ENCODE measurements at places on chromosomes 7 and 10.

- DNase-seq: no peak
Measured at GRCh38 chr7:112416127-112416526, 34.1 kb upstream of the IFRD1 start.

DNA sequence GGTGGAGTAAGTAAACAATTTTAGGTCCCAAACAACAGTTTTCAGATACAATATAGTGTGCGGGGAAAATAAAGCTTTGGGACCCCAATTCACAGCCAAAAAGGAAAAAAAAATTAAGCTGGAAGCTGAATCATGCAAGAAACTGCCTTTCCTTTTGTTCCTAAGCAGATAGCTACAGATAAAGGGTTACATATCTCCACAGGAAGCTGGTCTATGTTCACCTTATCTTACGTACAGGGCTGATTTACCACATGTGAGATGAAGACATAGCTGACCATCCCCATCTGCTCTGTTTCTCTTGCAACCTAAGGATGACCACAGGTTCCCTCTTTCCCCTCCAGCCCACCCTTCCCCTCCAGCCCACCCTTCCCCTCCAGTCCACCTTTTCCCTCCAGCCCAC lies 14.2 kb upstream of the PFKP start:
- no peak for DNase-seq

- no peak for DNase-seq
Measured at GRCh38 chr7:4233621-4234497, 448.2 kb upstream of the FOXK1 start.

DNA sequence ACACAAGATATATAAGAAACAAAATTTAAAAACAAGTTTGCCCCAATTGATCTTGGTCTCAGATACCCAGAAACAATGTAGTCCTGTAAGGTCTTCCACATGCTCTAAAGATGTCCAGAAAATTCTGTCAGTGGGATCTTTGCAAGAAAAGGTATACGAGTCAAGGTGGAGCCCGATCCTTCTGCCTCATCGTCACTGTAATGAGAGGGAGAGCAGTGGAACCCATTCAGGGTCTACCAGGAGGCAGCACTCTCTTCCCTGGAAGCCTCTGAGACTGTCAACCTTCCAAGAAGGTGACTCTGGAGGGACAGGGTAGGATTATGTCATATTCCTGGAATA lies 112.8 kb downstream of the JCAD start:
- no peak for DNase-seq

- no peak for DNase-seq
Measured at GRCh38 chr7:123769371-123769770, 20.6 kb upstream of the WASL start.

DNA sequence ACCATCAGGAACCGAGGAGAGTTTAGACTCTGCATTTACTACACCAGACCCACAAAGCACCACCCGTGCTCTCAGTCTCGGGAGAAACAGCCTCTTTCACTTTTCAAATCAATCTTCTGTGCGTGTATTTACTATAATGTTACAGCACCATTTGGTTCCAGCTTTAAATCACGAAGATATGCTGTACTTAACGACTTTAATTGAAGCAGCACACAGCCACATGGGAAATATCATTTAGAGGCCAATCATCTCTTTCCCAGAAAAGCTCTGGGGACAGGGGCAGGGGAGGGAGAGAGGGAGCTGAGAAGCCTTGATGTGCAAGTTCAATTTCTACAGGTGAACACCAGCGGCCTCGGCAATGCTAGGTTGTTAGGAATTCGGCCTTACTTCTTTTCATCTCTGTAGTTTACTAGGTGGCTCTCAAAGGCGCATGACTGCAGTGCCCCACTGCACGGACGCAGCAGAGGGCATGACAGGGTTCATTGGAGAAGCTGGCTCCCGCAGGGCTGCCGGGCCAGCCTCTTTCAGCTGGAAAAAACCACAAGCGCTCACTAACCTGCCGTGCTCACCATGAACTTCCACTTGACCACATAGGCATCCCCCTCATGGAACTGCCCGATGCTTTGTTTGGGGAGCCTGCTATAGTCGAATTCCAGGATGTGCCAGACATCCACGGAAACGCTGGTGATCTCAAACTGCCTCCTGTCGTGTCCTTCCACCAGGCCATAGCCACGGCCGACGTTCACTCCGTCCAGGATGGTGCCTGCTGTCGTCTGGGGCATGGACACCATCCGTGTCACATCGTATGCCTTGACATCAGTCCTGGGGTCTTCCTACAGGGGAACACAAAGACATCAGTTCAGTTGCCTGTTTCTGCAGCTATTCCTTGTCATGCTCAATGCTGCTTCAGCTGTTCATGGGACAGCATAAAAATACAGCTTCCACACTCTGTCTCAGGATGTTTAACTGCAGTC lies 154.5 kb downstream of the SVIL start:
- no peak for DNase-seq

GRCh38 chr7:83005410-83005809 lies 157.3 kb downstream of the PCLO start:
- no peak for DNase-seq

GRCh38 chr7:107996072-107996882 lies 6.7 kb downstream of the LAMB1 start:
- no peak for DNase-seq

DNA sequence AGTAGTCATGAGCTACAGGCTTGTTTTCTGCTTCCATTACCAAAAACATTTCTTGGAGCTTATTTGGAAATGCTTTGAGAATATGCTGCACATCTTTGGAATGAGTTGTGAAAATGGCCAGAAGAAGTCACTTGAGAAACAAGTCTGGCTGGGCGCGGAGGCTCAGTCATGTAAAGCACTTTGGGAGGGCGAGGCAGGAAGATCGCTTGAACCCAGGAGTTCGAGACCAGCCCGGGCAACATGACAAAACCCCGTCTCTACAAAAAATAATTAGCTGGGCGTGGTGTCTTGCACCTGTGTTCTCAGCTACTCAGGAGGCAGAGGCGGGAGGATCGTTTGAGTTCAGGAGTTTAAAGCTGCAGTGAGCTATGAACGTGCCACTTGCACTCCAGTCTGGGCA lies 882 bp upstream of the CHCHD1 start:
- no peak for DNase-seq

GRCh38 chr7:29381206-29382094 lies 182.2 kb upstream of the PRR15 start:
- DNase-seq: no peak

GRCh38 chr7:157784041-157784835 lies 447.4 kb downstream of the DNAJB6 start:
- DNase-seq: no peak

GRCh38 chr7:1664711-1665548 lies 5.1 kb upstream of the ELFN1 start:
- DNase-seq: peak; percentile 42

GRCh38 chr10:92757711-92758104 lies 68.0 kb downstream of the HHEX start:
- DNase-seq: no peak

DNA sequence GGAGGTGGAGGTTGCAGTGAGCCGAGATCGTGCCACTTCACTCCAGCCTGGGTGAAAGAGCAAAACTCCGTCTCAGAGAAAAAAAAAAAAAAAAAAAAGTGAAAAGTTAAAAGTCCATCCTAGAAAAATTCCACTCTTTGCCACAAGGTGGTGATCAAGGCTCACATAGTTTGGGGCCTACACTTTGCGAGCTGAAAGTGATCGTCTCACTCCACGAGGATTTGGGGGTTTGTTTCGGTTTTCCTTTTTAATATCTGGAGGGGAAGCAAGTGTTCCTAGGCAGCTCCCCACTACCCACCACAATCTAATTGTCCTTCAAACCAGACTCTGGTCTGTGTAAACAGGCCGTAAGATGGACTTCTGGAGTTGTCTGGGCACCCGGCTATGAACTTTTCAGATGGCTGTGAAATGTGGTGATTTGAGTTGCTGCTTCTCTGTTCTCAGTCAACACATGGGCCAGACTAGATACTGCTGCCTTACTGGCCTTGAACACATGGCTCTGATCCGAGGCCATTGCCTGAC lies 27.1 kb downstream of the PRLHR start:
- peak; percentile 21 for DNase-seq

DNA sequence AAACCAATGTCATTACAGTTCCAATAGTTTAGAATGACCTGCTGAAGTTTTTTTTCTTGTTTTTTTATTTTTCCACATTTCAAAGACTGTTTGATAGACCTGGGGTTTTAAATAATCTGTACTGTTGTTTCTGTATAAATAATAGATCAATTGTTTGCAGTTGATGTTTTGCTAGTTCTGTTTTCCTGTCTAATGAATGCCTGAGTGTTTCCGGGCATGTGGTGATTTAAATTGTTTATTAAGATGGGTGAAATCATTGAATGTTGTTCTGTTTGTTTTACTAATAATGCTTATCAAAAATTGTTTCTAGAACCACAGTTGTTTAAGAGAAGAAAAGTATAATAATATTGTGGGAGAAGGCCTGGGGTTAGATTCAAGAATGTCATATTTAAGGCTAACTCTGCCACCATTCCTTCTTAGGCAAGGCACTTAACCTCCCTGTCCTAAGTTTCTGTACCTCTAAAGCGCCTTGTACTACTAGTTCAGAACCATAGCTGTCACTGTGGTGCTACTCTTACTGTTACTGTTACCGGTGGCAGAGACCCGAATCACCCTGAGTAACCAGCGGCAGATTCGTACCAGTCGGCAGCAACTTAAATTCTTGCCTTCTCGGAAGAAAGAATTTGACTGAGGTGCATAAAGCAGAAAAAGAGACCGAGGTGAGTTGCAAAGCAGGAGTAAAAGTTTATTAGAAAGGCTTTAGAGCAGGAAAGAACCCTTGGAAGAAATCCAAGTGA lies 1014.1 kb downstream of the REEP3 start:
- no peak for DNase-seq

- DNase-seq: no peak
Measured at GRCh38 chr7:44225566-44226395, 25.0 kb downstream of the YKT6 start.

GRCh38 chr10:114307731-114308130 lies 68.7 kb downstream of the VWA2 start:
- DNase-seq: no peak

- DNase-seq: no peak
Measured at GRCh38 chr10:89082086-89082485, 91.5 kb downstream of the FAS start.

DNA sequence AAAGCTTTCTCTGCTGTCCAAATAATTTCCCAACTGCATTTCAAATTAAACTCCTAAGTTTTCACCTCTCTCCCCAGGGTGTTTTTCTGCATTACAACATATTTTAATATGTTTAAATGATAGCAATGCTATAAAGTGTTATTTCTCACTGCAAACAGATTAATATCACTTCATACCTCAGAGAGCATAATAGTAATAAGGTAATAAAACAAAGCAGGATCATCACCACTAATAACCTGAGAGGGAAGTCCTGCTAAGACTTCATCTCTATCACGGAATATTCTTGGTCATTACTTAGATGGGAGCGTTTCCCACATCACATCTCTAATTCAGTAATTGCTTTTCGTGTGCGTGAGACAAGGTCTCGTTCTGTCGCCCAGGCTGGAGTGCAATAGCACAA lies 168.8 kb downstream of the PARD3 start:
- no peak for DNase-seq

- DNase-seq: no peak
Measured at GRCh38 chr10:80437227-80437626, 16.9 kb upstream of the TSPAN14 start.

- DNase-seq: no peak
Measured at GRCh38 chr7:138243430-138243829, 167.2 kb downstream of the AKR1D1 start.

DNA sequence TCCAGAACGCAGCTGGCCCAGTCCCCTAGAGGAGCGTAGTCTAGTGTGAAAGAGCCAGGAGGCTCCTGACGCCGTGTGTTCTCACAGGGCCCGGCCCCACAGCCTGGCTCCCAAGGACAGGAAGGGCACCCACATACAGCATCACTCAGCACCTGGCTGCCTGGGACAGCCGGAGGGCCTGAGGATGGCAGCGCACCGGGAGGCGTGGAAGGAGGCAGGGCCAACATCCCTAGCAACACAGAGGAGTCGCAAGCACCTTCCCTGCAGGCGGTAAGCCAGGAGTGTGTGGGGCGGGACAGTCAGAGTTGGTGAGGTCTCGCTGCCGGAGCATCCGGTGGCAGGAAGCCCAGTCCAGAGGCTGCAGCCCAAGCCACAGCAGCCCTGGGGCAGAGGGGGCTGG lies 125.8 kb downstream of the MAD1L1 start:
- no peak for DNase-seq

- DNase-seq: no peak
Measured at GRCh38 chr7:36763132-36763816, 39.0 kb upstream of the AOAH start.

- DNase-seq: no peak
Measured at GRCh38 chr10:6537770-6538169, 42.3 kb downstream of the PRKCQ start.
